ENCODE measurements at places on chromosomes 7 and 10.

- no peak for DNase-seq
Observed at GRCh38 chr10:104993085-104993484, 352.0 kb downstream of the SORCS3 start.

DNA sequence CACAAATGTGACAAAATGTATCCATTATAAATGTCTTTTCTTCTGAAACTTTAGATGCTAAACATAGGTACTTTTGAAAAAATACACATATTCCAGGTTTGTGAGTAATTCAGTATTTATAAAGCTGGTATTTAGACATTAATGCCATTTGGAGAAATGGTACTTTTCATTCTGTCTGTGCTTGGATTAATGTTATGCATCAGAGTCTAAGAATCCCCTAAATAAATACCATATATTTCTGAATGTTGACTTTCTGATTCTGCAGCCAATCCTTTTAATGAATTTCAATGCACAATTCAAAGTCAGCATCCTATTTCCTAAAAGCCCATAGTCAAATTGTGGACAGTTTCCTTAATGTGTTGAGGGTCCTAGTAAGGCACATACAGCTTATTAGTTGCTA is 145.0 kb downstream of the DKK1 start:
- no peak for DNase-seq

DNA sequence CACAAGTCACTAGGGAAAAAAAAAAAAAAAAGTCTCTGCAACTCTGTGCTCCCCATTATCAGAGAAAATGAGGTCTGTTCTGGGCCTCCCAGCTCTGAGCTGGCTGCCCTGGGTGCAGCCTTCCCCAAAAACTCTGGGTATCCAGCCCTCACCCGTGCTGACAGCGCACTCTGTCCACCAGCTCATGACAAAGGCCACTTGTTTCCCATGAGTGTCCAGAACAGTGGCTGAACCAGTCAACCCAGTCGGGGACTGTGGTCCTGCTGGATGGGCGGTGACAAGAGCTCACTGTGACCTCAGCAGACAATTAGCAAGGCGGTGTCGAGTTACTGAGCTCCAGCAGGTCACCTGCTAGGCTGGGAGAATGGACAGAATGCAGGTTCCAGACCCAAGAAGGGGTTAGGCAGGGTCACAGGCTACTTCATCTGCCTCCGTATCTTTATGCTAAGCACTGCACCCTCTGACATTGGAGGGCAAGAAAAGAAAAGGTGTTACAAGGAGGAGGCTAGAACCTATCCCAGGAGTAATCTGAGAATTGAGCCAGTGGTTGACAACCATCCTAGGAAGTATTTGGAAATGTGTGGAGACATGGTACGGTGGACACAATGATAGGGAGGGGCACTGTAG is 37.2 kb downstream of the DLG5 start:
- no peak for DNase-seq

DNA sequence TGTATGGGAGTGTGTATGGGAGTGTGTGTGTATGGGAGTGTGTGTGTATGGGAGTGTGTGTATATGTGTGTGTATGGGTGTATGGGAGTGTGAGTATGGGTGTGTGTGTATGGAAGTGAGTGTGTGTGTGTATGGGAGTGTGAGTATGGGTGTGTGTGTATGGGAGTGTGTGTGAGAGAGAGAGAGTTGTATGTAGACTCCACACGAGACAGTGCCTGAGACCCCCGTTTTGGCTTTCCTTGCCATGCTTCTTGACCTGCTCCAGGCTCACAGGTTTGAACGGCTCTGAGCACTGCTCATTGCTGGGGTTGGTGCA is 49.7 kb downstream of the COL17A1 start:
- DNase-seq: no peak

All from CD8-positive, alpha-beta memory T cell (primary cell).